AG04450 (cell line): ENCODE measurements at places on chromosomes 1 and 21.

DNA sequence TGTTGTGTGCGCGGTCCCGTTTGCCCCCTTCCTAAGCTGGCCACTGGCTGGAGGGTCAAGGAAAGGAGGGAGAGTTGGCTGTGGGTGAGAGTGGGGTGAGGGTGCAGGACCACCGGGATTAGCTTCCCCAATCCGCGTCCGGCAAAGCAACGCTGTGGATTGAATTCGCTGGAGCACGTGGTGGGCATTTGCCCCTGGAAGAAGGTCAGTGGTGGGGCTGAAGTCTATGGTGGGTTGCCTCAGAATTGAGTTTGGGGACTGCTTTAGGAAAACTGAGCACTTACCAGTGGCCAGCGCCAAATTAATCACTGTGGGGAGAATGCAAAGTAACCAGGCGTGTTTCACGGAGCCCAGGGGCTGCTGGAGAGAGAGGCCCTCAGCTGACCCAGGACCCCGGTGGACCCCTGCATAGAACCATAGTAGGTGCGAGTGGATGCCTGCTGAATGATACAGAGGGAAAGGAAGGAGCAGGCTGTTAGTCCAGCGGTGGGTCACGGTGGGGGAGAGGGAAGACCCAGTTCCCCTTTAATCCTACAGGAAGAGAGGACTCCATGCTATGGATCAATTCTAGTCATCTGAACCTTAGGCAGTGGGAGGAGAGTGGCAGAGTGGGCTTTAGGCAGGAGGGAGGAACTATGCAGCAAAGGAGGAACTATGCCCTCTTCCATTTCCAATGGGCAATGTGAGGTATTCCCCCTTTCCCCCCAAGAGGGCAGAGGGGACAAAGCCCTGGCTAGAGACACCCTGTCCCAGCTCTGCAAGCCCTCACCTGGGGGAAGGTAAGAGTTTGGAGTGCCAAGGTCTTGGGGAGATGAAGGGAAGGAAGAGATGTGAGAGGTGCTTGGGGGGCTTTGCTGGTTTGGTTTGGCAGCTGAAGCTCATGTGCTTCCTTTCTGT is 1.2 kb downstream of the TNFRSF8 start:
- DNase-seq = no peak

DNA sequence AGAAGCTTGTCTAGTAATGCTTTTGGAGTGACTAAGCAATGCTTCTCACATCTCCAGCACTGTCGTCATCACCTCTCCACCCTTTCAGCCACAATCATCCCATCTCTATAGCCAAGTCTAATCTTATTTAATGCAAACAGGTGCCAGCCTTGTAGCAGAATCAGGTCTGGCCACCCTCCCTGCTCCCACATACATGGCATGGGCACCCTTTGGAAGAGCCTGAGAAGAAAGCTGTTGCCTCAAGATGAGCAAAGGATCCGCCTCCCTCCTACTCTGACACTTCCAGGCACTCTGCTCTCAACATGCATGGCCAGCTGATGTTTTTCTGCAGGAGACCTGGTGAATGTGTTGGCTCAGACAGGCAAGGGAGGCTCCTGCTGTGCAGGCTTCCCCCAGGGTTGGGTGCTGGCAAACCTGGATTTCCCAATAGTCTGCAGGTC is 113.1 kb upstream of the GRIK3 start:
- DNase-seq = no peak

DNA sequence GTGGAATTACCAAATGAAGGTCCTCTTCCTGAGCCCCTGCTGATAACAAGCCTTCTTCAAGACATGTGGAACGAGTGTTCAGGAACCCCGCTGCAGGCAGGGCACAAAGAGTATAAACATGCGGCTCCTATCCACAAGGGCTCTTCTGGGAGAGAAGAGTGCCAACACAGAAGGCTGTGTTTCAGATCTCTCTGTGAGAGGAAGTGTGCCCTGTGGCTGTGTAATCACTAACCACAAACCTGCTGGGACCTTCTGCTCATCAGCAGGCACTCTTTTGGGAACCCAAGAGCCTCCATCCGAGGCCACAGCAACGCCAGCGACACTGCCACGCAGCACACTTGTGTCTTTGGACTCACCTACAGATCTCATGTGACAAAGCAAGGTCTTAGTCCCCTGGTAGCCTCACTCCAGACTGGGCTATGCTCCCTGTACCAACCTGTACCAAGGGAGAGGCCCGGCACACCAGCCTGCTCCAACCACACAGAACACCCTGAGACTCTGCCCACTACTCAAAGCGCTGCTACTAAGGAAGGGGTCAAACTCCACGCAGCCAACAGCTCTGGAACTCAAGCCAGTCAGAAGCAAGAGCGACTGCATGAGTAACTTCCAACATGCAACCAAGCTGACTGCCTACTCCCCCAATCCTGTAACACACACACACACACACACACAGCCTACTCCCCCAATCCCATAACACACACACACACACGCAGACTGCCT is 7.8 kb downstream of the PTTG1IP start:
- no peak for DNase-seq

DNA sequence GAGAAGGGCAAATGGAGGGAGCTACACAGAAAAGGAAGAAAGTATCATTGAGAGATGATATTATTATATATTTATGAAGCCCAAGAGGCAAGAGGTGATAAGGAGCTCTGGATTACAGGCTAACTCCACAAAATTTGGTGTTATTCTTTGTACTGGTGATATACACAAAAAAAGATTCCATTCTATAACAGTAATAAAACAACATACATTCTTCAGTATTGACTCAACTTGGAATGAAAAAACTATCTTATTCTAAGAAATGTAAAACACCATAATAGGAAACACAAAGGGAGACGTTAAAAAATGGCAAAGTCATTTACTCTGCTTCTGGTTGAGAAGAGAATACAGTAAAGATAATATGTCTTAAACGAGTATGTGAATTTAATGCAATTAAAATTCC is 99.4 kb downstream of the TEX35 start:
- DNase-seq = no peak

- no peak for DNase-seq
These were observed 1316.8 kb upstream of the B3GALT2 start for GRCh38 chr1:194503209-194503608.

GRCh38 chr1:38451541-38451993 is 405.0 kb upstream of the POU3F1 start:
- DNase-seq = no peak

GRCh38 chr1:91707114-91707889 is 178.6 kb downstream of the TGFBR3 start:
- DNase-seq = no peak

GRCh38 chr1:93000751-93001175 is 39.5 kb upstream of the DIPK1A start:
- DNase-seq = no peak

DNA sequence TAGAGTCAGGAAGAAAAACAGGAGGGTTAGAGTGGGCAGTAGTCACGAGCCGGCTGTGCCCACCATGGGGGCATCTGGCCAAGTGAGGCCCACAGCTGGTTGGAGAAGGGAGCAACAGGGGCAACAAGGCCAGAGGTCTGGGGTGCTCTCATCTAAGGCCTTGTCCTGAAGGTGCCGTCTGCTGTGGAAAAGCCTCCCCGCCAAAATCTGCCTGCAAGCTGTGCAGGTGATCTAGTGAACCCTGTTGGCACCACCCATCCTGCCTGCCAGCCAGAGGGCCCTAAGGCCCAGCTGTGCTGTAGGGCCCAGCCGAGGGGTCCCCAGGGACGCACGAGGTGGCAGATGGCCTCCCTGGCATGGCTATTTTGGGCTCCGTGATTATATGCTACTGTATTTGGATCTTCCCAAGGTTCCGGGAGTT is 51.3 kb downstream of the LGR6 start:
- no peak for DNase-seq

GRCh38 chr1:213008564-213008963 is 7.1 kb downstream of the ANGEL2 start:
- DNase-seq = no peak

GRCh38 chr1:220579317-220579716 is 51.4 kb downstream of the MARK1 start:
- no peak for DNase-seq

- no peak for DNase-seq
These were observed 73.3 kb upstream of the RALGPS2 start for GRCh38 chr1:178651742-178652141.

DNA sequence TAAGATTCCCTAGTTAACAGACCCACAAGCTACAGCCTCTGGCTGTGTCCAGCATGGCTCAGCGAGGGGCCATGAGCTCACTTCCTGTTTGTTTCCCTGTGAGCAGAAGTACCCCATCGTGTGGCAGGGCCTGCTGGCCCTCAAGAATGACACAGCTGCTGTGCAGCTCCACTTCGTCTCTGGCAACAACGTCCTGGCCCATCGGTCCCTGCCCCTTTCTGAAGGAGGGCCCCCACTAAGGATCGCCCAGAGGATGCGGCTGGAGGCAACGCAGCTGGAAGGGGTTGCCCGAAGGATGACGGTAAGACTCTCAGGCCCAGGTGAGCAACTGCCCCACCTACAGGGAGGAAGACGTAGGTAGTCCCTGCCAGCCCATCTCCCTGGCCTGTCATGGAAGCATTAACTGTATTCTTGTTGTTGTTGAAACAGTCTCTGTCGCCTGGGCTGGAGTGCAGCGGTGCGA is 38.2 kb downstream of the ZBTB17 start:
- DNase-seq = no peak

DNA sequence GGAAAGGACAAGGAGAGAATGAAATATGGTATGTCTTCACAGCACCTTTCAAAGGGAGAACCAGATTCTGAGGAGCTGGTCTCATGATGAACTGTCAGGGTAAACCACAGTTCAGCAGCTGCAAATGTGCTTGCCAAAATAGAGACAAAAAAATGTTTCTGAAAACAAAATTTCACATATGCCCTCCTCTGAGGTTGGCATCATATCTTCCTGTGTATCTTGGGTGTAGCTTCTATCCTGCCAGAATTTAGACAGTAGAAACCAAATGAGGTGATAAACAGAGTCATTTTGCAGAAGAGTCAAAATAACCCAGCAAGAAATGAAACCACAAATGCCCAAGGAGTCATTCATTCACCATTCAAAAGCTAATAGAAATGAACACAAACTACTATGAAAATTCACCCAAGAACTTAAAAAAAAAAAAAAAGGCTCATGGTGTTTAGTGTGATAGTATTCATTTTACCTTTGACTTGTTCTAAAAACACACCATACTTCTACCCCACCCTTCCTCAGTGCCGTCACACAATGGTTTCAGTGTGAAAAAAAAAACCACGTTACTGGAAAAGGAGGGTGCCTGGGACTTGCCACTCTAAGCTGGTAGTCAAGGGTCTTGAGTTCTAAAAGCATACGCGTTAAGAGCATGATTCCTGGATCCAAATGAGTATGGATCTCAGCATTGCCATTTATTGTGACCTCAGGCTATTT is 18.5 kb downstream of the SELL start:
- DNase-seq = no peak

- DNase-seq = no peak
These were observed 3.6 kb upstream of the INAVA start for GRCh38 chr1:200890818-200891773.

- no peak for DNase-seq
These were observed 148.2 kb upstream of the PALMD start for GRCh38 chr1:99497690-99498089.

- DNase-seq = no peak
These were observed 30.4 kb upstream of the TMEM61 start for GRCh38 chr1:54950006-54950368.

DNA sequence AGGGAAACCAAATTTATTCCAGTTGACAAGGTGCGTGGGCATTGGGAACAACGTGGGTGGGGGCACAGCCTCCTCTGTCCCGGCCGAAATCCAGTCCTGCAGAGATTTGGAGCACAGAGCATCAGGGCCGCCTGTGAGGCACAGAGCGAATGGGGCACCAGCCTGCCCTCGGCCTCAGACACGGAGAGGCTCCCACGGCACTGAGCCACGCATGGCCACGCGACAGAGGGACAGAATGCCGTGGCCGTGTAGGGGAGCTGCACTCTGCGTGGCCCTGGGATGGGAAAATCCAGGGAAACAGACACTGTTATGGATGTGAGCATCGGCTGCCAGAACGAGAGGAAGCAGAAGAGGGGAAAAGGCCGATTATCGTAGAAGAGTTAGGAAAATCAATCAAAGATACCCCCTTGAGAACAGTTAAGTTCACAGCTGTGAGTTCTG is 13.5 kb upstream of the C1orf159 start:
- no peak for DNase-seq

DNA sequence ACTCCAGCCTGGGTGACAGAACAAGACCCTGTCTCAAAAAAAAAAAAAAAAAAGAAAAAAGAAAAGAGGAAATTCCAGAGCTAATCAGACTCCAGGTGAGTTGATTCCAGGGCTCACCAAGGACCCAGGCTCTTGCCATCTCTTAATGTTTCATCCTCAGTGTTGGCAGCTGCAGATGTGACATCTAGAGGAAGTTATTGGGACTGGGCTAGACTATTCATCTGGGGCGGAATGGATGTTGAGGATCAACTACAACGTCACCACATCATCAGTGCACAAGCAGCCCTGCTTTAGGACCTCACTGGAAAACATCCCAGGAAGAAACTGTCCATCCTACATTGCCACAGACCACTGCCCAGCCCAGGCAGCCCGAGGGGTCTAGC is 28.6 kb upstream of the PARP1 start:
- DNase-seq = no peak

GRCh38 chr1:151069103-151069486 is 1.5 kb upstream of the GABPB2 start:
- no peak for DNase-seq

- peak; percentile 45 for DNase-seq
These were observed 67.8 kb downstream of the OBSCN start for GRCh38 chr1:228275430-228276173.

GRCh38 chr1:29281571-29281970 is 45.2 kb downstream of the PTPRU start:
- DNase-seq = no peak

GRCh38 chr1:211628417-211628816 is 47.0 kb downstream of the NEK2 start:
- DNase-seq = no peak

- DNase-seq = no peak
These were observed 3.2 kb upstream of the IBA57 start for GRCh38 chr1:228162286-228163006.

GRCh38 chr1:59815892-59816291 is 1.1 kb downstream of the HOOK1 start:
- DNase-seq = no peak

GRCh38 chr1:151867765-151868411 is 14.4 kb upstream of the THEM5 start:
- no peak for DNase-seq

GRCh38 chr1:35659589-35659988 is 18.3 kb upstream of the PSMB2 start:
- no peak for DNase-seq

DNA sequence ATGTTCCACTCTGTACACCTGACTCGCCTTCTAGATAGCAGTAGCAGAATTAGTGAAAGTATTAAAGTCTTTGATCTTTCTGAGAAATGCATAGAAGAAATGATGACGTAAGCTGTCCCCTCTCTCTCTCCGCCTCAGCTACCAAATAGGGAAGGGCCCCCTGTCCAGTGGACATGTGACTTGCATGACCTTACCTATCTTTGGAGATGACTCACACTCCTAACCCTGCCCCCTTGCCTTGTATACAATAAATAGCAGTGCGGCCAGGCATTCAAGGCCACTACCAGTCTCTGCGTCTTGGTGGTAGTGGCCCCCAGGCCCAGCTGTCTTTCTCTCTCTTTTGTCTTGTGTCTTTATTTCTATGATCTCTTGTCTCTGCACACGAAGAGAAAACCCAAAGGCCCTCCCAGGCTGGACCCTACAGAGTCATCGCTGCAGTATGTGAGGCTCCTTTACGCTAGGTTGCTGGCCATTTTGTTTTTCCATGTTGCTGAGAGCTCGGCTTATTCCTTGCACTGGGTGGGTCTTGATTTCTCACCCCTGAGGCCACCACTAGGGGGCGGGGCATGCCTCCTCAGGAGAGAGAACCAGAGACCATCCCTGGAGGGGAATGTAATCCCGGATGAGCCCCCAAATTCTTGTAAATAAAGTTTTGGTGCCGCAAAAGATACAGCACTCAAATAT is 16.0 kb upstream of the ZBTB8B start:
- no peak for DNase-seq
